ENCODE measurements at places on chromosomes 13 and 19.

DNA sequence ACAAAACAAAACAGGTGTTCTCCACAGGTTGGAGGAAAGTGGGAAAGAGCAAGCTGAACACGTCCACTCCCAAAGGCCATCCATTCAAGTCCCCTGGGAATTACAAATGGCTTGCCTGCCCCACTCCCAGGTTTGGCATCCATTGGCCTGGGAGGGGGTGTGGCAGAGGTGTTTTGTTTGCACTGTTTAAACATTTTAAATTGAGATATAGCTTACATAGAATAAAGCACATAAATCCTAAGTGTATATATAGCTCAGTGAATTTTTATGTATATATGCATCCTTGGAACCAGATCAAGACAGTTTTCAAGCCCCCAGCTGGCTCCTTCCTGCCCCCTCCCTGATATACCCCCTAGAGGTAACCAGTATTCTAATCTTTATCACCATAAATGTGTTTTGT is 12.7 kb downstream of the SLC25A42 start:
- no peak for DNase-seq

DNA sequence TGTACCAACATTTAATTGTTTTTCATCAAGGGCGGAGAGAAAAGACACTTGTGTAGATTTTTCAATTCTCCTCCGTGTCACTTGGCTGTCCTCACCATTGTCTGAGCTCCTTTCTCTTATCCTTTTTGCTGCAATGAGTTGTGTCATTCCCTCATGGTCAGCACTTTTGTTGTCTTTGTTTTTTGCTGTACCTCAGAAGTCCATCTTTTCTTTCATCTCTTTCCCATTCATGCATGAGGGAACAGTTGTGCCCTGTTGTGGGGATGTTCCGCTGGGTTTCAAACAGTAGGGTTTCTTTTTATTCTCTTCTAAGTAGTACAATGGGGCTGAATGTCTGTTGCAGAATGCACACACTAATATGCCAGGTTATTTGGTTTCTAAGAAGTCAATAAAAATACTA is 222.6 kb downstream of the TM9SF2 start:
- no peak for DNase-seq

GRCh38 chr13:103062079-103062478 is 4.1 kb downstream of the SLC10A2 start:
- no peak for DNase-seq

GRCh38 chr19:19866611-19867248 is 1.0 kb downstream of the ZNF253 start:
- DNase-seq = peak; percentile 3

DNA sequence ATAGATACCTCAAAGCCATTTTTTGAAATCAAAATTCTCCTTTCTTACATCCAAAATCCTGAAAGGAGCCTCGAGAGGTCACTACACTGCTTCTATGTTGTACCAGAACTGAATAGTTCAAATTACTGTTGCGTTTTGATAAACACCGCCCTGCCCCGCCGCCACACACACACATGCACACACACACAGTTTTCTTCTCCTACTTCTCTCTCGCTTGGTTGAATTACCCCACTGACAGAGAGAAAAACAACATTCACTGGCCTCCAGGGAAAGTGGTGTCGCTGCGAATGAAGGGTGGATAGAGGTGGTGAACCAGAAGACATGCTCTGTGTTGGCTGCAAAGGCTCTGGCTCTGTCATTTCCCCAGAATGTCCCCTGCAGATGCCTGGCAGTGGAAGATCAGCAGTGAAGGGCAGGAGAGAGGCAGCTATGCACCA is 183.4 kb upstream of the RFC3 start:
- no peak for DNase-seq

- peak; percentile 41 for DNase-seq
Measured at GRCh38 chr13:92843549-92843948, 383.1 kb upstream of the GPC6 start.

- no peak for DNase-seq
Measured at GRCh38 chr19:38538386-38538785, 79.4 kb downstream of the MAP4K1 start.

DNA sequence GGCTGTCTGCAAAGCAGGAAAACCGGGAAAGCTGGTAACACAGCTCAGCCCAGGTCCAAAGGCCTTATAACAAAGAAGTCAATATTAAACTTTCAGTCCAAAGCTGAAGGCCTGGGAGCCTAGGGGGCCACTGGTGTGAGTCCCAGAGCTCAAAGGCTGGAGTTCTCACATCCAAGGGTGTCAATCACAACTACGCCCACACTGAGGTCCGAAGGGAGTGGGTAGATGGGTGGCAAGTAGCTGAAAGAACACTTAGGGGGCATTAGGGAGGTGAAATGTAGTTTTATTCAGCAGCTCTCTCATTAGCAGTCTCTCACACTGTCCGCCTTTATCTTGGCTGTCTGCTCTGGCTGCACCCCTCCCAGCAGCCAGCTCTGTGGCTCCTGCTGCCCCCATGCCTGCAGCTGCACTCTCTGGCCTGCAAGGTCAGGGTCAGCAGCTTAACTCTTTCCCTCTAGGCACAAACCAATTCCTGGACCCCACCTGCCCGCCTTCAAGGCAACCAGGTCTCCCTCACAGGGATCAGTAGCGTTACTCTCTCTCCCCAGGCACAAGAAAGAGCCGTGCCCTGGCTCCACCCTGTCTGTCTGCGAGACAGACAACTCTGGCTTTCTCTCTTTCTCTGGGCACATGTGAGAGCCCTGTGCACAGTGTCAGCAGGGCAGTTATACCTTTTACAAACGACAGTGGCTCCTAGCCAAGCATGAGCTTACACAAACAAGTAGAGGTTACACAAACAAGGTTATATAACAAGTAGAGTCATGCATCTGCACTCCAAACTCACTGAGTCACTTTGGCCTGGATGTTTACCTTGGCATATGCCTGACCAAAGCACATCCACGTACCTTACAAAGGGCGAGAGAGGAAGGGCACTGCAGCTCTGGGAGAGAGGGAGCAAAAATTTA is 249.4 kb upstream of the PCDH20 start:
- DNase-seq = peak; percentile 2

GRCh38 chr13:105266615-105267014 is 1268.8 kb downstream of the EFNB2 start:
- no peak for DNase-seq

DNA sequence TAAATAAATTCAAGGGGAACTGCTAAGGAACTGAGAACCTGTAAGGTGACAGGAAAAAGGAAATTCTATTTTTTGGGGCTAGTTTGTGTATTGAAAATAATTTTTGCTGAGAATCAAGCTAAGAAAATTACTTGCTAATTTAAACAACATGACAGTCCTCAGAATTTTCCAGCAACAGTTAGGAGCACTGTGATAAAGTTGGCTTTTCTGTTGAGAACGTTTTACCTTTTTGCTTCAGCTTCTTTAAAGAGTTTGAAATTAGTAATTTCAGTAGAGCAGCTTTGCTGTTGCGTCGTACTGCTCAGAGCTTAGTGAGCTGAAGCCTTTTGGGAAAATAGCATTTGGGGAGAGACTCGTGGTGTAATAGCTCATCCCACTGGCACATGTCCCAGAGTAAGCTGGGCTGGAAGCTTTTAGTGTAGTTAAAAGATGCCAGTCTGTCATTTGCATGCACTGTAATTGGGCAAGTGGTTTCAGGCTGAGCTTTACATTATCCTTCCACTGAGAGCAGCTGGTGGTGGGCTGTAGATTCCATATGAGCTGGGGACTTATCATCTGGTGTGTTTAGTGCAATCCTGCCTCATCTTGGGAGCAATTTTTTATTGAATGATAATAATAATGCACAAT is 69.8 kb downstream of the LRCH1 start:
- DNase-seq = peak; percentile 32

GRCh38 chr13:102900193-102900608 is 54.4 kb downstream of the ERCC5 start:
- no peak for DNase-seq

GRCh38 chr13:23794267-23795161 is 94.7 kb downstream of the MIPEP start:
- DNase-seq = no peak

DNA sequence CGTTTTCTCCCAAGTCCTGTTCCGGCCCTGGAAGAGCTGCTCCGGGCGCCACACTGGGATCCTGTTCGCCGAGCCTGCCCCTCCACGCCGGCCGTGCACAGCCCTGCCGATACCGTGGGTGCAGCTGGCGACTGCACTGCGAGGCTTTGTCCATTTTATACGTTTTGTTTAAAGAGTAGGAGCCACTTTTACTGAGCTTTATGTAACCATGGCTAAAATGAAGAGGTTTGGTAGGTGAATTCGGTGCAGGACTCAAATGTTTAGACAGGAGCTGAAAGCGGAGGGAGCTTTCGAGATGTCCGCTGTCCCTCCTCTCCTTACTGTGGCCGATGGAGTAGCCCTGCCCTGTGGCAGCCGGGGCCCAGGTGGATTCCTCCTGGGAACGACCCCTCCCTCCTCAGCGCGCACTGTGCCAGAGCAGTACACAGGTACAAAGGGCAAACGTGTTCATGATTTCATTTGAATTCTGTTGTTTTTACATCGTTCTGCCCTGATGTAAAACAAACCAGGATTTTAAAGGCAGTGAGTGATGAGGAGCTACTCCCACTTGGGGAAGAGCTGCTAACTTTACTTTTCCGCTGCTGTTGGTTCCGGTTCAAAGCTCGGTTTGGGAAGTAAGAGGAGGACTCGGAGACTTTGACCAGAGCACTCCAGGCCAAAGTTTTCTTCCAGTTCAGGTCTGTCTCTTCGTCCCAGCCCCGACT is 1.7 kb downstream of the COL4A2 start:
- DNase-seq = no peak

DNA sequence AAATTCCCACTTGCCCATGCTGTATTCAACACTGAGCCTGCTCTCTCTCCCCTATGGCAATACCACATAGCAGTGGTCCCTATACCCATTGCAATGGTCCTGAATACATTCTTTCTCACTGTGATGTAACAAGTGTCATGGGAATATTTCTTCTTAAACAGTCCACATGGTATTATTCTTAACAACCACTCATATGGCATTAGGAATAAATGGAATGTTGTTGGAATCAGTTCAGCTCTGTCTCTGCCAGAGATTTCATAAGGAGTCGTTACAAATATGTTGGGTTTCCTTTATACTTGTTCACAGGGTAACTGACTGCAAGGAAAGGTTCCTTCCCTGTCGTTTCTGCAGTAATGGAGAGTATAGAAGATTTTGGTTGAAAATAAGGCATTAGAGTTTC is 128.3 kb upstream of the SPATA13 start:
- DNase-seq = no peak

DNA sequence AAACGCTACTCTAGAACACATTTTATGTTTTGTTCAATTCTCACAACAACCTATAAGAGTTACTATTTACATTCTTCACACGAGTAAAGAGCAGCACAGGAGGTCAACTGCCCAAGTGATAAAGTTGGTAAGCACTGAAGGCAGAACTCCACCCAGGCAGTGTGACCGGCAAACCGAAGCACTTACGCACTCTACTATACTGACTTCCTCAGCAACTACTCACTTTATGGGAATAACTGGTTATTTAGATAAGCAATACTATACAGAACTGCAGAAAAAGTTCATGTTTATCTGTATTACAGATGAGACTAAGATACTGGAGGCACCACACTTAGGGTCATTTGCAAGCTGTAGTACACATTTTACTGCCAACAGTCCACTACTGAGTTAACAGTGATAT is 28.8 kb downstream of the FOXO1 start:
- DNase-seq = no peak

GRCh38 chr13:49240017-49240416 is 7.7 kb upstream of the CDADC1 start:
- no peak for DNase-seq

DNA sequence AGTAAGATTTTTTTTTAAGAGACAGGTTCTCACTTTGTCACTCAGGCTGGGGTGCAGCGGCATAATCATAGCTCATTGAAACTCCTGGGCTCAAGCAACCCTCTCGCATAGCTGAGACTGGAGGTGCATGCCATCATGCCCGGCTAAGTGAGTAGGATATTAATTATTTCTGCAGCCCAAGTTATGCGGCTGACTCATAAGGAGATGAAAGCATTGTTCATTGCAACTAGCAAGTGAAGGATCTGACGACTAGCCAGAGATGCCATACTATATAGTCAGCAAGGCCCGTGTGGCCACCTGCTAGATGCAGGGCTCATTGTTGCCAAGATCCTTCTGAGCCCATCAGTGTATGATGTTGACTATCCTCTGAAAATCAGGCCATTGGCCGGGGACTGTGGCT is 45.2 kb downstream of the ABCC4 start:
- DNase-seq = no peak

All from NCI-H1092 (cell line).